T-helper 1 cell treated with Interleukin-12 subunit alpha and Interleukin-12 subunit beta and Interleukin-4 antibody, amounts not matched to agents 30 ng/mL and 1 ng/mL, for 36 hours (primary cell): ENCODE measurements at places on chromosomes 6 and 20. TPM values are rescaled to one million over a fixed set of nuclear protein-coding genes. Genes with fewer than 3 reads are reported as not detected.

The KCNK17 gene
- total RNA-seq = not detected in 2 replicates

The FAM209B gene
- 2.5 and 2.7 TPM in 2 replicates for total RNA-seq

The AARS2 gene
- 19.8 and 20.0 TPM in 2 replicates for total RNA-seq

The PCMTD2 gene
- 47.2 and 52.6 TPM in 2 replicates for total RNA-seq

The DNMT3B gene
- 1.5 and 2.0 TPM in 2 replicates for total RNA-seq
